Esophagus muscularis mucosa (tissue), 4 donors: ENCODE measurements at places on chromosomes 4 and X.

- no peak overlapping the region for H3K27ac ChIP-seq
- H3K36me3 ChIP-seq = no peaks in the 10 kb centered on the region
- DNase-seq = no peak
- H3K4me1 ChIP-seq = peaks cover 22% of the 10 kb centered on the region
These were observed 240.3 kb upstream of the SFRP2 start for GRCh38 chr4:154029171-154029570.

DNA sequence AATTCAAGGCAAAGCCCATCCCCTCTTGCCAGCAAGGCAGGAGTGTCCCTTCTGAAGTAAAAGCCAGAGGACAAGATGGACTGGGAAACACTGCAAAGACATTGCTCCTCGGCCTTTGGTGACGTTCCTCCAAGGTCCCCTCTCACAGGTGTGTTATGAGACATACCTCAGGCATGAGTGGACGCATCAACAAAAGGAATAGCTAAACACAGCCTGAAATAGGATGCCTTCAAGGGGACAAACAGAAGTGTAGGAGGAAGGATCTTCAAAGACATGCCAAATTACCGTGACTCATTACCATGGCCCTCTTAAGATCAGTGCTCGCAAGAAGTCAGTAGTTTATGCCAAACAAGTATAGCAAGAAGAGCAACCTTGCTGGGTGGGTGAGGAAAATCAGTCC, 6.0 kb upstream of the IDS start:
- no peaks in the 10 kb centered on the region for H3K36me3 ChIP-seq
- H3K27ac ChIP-seq = no peak overlapping the region
- H3K4me1 ChIP-seq = no peaks in the 10 kb centered on the region
- no peak overlapping the region for H3K4me3 ChIP-seq
- H3K27me3 ChIP-seq = no peaks in the 10 kb centered on the region
- DNase-seq = no peak

DNA sequence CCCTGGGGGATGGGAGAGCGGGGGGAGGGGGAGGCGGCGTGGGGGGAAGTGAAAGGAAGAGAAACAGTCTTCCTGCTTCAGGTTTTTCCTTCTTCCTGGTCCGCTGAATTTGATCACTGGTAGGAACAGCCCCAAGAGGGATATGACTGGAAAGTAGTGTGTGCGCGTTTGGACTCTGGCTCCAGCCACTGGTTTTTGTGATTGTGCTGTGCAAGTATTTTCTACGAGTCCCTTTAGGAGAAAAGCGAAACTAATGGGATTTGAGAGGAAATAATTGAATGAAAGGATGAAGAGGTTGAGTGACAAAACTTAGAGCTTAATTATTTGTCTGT, 836 bp downstream of the PRRG1 start:
- no peak for DNase-seq
- no peaks in the 10 kb centered on the region for H3K36me3 ChIP-seq
- H3K4me3 ChIP-seq = peak overlapping the region; percentile 67
- H3K4me1 ChIP-seq = no peaks in the 10 kb centered on the region

GRCh38 chr4:180189666-180190065, 2053.5 kb upstream of the TENM3 start:
- H3K36me3 ChIP-seq = no peaks in the 10 kb centered on the region
- H3K27me3 ChIP-seq = no peaks in the 10 kb centered on the region
- H3K4me1 ChIP-seq = no peaks in the 10 kb centered on the region

GRCh38 chr4:30790998-30791397, 70.8 kb downstream of the PCDH7 start:
- H3K4me3 ChIP-seq = no peak overlapping the region
- DNase-seq = no peak
- H3K27me3 ChIP-seq = no peaks in the 10 kb centered on the region
- H3K27ac ChIP-seq = no peak overlapping the region
- H3K4me1 ChIP-seq = peaks cover 24% of the 10 kb centered on the region

- no peaks in the 10 kb centered on the region for H3K36me3 ChIP-seq
- no peak overlapping the region for H3K27ac ChIP-seq
- DNase-seq = peak; percentile 64
- H3K4me3 ChIP-seq = no peak overlapping the region
- no peaks in the 10 kb centered on the region for H3K27me3 ChIP-seq
These were observed 48.2 kb upstream of the KLF3 start for GRCh38 chr4:38615847-38616246.

DNA sequence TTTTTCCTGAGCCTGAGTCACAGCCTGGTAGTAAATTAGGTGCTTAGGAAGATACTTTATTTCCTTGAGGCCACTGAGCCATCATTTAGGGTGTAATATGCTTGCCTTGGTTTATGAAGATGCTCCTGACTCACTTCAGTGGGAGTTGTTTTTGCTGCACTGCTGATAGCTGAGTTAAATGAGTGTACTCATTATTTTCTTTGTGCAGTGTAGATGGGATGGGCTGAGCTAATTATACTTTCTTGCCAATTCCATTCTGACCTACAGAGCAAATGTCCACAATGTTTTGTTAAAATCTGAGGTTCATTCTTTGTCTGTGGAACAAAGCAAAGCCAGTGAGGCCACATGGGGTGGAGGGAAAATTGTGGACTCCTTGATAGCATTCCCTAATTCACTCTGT, 60.0 kb downstream of the FGF13 start:
- no peak for DNase-seq
- H3K4me3 ChIP-seq = no peak overlapping the region
- no peak overlapping the region for H3K27ac ChIP-seq
- no peaks in the 10 kb centered on the region for H3K27me3 ChIP-seq
- H3K4me1 ChIP-seq = no peaks in the 10 kb centered on the region

DNA sequence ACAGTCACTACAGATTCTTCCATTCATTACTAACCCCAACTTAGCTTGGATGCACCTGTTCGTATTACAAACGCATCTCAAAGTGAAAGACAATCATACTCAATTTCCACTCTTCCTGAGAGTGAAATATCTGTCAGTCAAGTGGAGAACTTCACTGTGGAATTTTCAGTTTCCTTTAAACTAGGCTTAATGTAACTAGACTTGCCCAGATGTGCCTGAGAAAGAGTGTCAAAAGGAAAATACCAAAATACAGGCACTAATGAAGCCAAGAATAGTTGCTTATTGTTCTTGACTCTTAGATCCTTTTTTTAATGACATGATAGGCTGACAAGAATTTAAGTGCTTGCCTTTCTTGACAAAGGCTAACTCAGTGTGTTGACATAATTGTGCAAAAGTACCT, 72.4 kb upstream of the NR3C2 start:
- H3K4me1 ChIP-seq = no peaks in the 10 kb centered on the region
- no peak overlapping the region for H3K27ac ChIP-seq
- H3K36me3 ChIP-seq = no peaks in the 10 kb centered on the region

DNA sequence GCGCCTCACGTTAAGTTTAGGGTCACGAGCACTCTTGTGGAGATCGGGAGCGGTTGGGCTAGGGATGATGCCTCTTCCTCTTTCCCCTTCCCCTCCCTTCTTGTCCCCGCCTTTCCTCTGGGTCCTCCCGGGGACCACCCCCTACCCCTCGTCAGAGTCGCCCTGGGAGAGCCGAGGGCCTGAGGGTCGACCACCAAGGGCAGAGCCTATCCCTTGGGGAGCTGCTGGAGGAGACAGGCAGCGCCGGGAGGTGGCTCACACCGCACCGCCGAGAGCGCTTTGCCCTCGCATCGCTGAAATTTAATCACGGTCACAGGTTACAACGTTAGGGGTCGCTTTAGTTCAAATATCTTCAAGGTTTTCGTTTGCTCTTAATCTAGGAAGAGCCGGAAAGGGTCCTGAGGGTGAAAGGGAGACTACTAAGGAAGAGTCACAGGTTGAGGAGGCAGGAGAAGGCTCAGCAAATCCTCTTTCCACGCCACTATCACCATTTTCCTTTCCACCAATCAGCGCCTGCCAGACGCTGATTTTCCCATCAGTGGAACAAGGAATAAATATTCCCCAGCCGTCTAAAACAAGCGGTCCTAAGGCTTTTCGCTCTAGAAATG, 528 bp upstream of the SNCA start:
- peaks cover 15% of the 10 kb centered on the region for H3K27me3 ChIP-seq
- peak overlapping the region; percentile 55 for H3K27ac ChIP-seq
- no peaks in the 10 kb centered on the region for H3K36me3 ChIP-seq
- DNase-seq = no peak
- peak overlapping the region; percentile 64 for H3K4me3 ChIP-seq

GRCh38 chr4:81667539-81667938, 195.8 kb upstream of the RASGEF1B start:
- no peak overlapping the region for H3K4me3 ChIP-seq
- no peaks in the 10 kb centered on the region for H3K27me3 ChIP-seq
- no peaks in the 10 kb centered on the region for H3K4me1 ChIP-seq

DNA sequence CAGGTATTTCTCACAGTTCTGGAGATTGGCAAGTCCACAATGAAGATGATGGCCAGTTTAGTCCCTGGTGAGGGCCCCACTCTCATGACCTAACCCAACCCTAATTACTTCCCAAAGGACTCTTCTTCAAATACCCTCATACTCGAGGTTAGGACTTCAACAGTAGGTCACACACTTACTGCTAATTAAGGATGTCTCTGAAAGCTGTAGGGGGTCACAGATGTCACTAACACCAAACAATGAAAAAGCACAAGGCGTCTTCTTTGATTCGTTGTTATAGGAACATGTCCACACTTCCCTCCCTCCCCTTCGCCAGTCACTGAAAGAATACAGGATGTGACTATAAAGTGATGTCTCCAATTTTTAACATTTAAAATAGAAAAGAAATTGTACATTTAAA, 309.7 kb downstream of the PACRGL start:
- H3K27me3 ChIP-seq = no peaks in the 10 kb centered on the region
- no peaks in the 10 kb centered on the region for H3K36me3 ChIP-seq
- H3K27ac ChIP-seq = no peak overlapping the region
- DNase-seq = no peak

DNA sequence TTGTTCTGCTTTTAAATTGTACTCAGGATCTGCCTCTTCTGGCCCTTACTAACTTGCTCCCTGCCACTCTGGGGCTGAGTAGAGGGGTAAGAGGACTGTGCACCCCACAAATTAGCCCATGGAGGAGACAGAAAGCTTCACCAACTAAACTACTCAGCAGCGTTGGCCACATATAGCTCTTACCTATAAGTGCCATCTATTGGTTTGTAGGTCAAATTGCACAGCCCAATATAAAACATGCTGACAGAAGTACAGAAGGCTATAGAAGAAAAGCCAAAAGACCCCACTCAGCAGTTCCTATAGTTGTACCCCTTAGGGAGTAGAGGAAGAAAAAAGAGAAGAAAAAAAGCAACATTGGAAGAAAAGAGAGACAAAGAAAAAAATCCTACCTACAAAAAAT, 341.2 kb upstream of the FMR1 start:
- H3K27ac ChIP-seq = no peak overlapping the region
- DNase-seq = no peak
- H3K4me1 ChIP-seq = no peaks in the 10 kb centered on the region
- no peak overlapping the region for H3K4me3 ChIP-seq

DNA sequence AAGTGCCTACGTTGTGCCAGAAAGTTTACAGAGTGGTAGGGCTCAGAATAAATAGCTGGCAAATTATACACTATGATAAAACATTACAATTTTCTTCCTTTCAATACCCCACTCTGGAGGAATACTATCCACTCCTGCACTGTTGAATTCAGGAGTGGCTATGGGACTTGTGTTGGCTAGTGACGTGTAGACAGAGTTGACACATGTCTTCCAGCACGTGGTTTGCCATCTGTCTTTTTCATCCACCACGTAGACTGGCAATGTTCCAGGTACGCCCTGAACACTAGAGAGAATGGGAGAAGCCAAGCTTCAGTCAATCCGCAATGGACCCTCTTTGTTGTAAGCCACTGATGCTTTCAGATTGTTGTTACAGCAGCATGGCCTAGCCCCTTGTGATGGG, 168.8 kb upstream of the RBPJ start:
- H3K27ac ChIP-seq = no peak overlapping the region
- H3K4me1 ChIP-seq = no peaks in the 10 kb centered on the region
- no peaks in the 10 kb centered on the region for H3K27me3 ChIP-seq
- DNase-seq = no peak

GRCh38 chrX:154008521-154008920, 11.2 kb downstream of the IRAK1 start:
- no peak for DNase-seq
- peaks cover 2% of the 10 kb centered on the region for H3K4me1 ChIP-seq
- H3K27ac ChIP-seq = no peak overlapping the region
- no peaks in the 10 kb centered on the region for H3K27me3 ChIP-seq
- H3K4me3 ChIP-seq = no peak overlapping the region
- peaks cover 4% of the 10 kb centered on the region for H3K36me3 ChIP-seq

DNA sequence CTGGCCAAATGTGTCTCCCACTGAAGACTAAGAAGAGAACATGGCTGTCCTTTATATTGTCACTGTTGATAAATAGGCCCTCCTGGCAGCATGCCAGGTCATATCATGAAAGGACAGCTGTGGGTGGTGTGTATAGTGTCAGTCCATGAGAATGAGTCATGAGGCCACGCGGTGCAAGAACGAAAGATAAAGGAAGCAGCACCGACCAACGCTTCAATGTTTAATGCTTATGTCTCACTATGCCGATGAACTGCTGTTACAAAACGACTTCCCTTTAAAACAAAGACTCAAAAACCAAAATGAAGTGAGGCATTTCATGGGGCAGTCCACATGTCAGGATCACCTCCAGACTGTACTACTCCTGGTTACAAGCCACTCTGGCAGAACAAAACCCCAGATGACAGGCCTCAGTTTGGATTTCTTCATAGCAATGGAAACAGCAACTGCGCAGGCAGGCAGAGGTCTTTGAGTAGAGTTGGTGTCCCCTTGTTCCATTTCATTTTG, 5.2 kb upstream of the TCEANC start:
- H3K27me3 ChIP-seq = no peaks in the 10 kb centered on the region
- no peaks in the 10 kb centered on the region for H3K36me3 ChIP-seq
- H3K27ac ChIP-seq = peak overlapping the region; percentile 6
- H3K4me1 ChIP-seq = peaks cover 6% of the 10 kb centered on the region
- peak; percentile 92 for DNase-seq
- no peak overlapping the region for H3K4me3 ChIP-seq

DNA sequence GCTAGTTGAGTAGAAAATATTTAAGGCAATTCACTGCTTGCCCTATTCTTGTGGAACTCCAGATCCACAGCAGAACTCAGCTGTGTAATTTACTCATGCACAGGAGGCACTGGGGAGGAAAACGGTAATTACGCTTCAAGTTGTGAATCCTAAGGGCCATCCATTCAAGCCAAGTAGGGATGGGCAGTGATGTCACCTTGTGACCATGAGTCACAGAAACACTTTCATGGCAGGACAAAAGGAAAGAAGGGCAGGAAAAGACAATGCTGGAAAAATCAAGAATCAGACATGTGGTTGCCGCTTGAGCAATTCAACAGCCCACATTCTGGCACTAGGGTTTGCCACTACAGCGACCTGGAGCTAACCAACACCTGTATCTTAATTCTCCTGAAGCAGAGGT, 1.4 kb downstream of the PAQR3 start:
- peaks cover 43% of the 10 kb centered on the region for H3K4me1 ChIP-seq
- DNase-seq = no peak
- peak overlapping the region; percentile 81 for H3K4me3 ChIP-seq
- peaks cover 10% of the 10 kb centered on the region for H3K36me3 ChIP-seq
- no peaks in the 10 kb centered on the region for H3K27me3 ChIP-seq
- no peak overlapping the region for H3K27ac ChIP-seq
